ENCODE measurements at places on chromosomes 12 and 14. TPM values are rescaled to one million over a fixed set of nuclear protein-coding genes. Genes with fewer than 3 reads are reported as not detected.

IL26 gene
- total RNA-seq: not detected

MYO1H gene
- total RNA-seq: not detected

LARP4 gene
- total RNA-seq: 40.0 TPM

GLS2 gene
- 1.7 TPM for total RNA-seq

CLECL1 gene
- total RNA-seq: 1.8 TPM

KRT85 gene
- total RNA-seq: not detected

SLC39A9 gene
- 40.8 TPM for total RNA-seq

IAPP gene
- not detected for total RNA-seq

CPNE6 gene
- total RNA-seq: not detected

GLIPR1L2 gene
- total RNA-seq: not detected

MYF6 gene
- total RNA-seq: not detected

CLEC1B gene
- not detected for total RNA-seq

DEPDC4 gene
- total RNA-seq: 1.8 TPM

PLEK2 gene
- 0.40 TPM for total RNA-seq

TMEM233 gene
- not detected for total RNA-seq

SAMD15 gene
- total RNA-seq: 0.23 TPM

Measured in activated naive CD4-positive, alpha-beta T cell treated with anti-CD3 and anti-CD28 coated beads, Interleukin-2, amount 10 ng/mL, durations not matched to agents 5 hours and 36 hours (primary cell).